ENCODE measurements at places on chromosomes 3 and 15. TPM values are rescaled to one million over a fixed set of nuclear protein-coding genes. Genes with fewer than 3 reads are reported as not detected.

- DNase-seq, result no peak
Measured at GRCh38 chr15:101225658-101226057, 26.2 kb downstream of the CHSY1 start.

DNA sequence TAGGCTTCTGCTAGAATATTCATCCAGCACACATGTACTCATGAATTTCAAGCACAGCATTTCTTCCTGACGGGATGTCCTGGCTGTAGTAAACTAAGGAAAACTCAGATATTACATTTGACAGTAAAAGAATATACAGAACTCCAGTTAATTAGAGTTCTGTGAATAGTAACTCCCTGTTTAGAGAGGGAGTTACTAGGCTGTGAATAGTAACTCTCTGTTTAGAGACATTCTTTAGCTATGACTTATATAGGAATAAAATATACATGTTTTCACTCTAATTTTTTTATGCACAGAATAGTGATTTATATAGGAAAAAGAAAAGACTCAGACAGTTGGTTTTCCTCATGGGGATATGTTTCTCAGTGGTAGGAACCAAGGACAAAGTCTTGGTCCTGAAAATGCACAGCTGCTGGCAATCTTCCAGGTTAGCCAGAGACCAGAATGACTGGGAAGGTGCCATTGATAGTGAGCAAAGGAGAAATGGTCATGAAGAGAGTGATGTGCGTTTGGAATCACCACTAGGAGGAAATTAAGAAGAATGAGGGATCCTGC lies 480.7 kb upstream of the THBS1 start:
- no peak for DNase-seq

- DNase-seq, result no peak
Measured at GRCh38 chr3:114351822-114352145, 58.0 kb downstream of the TIGIT start.

GRCh38 chr3:171248426-171249111 lies 211.6 kb downstream of the TNIK start:
- no peak for DNase-seq

DNA sequence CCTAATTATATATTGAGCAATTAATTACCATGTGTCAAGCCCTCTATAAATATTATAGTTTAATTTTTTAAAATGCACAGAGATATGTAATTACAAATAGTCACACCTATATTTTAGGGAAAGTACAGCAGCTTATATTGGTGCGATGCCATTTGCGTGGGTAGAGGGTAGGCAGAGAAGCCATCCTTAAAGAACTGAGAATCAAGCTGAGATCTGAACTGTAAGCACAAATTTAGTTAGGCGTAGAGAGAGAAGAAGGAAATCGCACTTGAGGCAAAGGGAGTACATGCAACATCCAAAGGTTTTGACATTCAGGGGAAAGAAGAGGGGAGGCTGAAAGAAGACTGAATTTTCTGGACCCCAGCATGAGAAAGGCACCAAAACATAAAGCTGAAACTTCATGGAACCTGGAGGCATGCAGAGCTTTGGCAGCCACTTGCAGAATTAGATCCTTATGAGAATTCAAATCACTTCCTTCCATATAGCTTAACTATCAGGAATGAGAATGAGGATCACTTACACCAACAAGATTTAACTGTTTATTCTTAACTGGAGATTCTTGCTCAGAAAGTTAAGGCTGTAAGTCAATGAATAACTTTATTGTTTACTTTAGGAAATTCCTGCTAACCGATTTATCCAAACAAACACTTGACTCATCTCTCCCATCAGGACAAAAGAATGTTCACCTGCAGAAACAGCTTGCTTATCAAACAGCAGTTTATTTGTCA lies 114.3 kb downstream of the TGFBR2 start:
- DNase-seq, result no peak

- DNase-seq, result no peak
Measured at GRCh38 chr15:87680208-87680607, 576.3 kb downstream of the NTRK3 start.

DNA sequence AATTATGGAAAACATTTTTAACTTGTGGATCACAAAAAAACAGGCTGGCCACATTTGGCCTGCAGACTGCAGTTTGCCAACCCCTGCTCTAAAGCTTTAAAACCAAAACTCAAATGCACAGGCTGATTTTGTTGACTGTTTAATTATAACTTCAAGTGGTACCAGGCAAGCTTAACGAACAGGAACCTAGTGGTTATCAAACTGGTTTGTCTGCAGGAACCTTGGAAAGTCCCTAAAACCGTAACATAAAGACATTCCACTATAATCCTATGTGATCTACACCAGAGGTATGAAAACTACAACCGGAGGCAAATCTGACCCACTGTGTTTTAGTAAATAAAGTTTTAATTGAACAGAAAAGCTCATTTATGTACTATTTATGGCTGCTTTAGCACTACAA lies 52.4 kb downstream of the TBL1XR1 start:
- no peak for DNase-seq

- no peak for DNase-seq
Measured at GRCh38 chr3:52896613-52897012, 735 bp downstream of the STIMATE start.

DNA sequence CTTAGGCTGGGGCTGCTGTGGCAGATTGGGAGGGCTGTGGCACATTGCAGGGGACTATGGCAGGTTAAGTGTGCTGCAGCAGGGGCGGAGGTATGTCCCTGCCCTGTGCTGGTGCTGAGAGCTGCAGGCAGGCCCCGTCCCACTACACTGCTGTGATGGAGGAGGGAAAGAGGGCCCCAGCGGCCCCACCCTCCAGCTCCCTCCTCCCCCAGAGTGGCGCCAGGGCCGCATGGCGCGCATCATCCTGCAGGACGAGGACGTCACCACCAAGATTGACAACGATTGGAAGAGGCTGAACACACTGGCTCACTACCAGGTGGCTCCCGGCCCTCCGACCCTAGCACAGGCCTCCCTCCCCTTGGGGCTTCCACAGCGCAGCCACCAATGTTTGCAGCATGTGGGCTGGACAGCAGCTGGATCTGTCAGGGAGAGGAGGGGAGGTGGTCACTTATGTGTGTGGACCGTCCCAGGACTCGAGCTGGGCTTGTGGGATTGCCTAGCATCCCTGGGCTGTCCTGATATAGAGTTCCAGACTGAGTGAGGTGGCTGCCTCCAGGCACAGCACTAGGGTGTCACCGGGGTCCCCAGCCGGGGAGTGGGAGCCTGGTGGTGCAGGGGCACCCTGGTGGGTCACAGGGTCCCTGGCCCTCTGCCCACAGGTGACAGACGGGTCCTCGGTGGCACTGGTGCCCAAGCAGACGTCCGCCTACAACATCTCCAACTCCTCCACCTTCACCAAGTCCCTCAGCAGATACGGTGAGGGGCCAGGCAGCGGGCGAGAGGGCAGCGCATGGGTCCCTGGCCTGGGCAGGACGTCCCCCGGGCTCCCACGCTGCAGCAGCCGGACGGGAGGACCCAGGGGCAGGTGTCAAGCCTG lies 46.1 kb downstream of the PLXNA1 start:
- DNase-seq, result no peak

DNA sequence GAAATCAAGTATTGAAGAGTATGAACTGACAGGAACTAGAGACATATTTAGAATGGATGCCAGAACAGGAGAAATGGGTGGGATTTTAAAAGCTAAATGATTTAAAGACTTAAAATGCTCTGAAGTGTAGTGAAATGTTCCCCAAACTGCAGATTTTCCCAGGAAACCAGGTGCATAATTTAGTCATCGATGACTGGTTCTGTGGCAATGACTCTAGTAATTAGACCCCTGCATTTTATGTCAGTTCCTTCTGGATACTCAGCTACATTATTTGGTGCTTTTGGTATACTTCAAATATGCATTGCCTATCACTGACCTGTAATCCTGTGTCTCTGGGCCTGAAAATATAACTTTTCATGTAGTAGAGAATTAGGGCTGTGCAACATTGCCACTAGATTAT lies 16.8 kb downstream of the AGTR1 start:
- no peak for DNase-seq

DNA sequence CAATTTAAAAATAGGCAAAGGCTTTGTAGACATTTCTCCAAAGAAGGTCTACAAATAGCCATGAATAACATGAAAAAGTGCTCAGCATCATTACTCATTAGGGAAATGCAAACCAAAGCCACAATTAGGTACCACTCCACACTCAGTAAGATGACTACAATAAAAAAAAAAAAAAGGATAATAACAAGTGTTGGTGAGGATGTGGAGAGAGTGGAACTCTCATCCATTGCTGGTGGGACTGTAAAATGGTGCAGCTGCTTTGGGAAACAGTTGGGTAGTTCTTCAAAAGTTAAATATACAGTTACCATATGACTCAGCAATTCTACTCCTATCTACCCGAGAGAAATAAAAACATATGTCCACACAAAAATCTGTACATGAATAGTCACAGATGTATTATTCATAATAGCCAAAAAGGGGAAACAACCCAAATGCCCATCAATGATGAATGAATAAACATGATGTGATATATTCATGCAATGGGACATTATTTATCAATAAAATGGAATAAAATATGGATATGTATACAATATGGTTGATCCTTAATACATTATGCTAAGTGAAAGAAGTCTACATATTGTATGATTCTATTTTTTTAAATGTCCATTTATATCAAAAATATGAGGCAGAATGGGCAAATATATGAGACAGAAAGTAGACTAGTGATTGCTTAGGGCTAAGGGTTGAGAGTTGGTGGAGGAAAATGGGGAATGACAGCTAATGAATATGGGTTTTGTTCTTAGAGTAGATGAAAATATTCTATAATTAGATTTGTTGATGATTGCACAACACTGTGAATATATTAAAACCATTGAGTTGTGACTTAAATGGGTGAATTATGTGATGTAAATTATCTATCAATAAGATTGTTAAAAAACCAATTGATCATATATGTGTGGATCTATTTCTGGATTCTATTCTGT lies 66.1 kb upstream of the SMAD3 start:
- no peak for DNase-seq

- DNase-seq, result no peak
Measured at GRCh38 chr3:23867400-23867799, 49.4 kb downstream of the NKIRAS1 start.

DNA sequence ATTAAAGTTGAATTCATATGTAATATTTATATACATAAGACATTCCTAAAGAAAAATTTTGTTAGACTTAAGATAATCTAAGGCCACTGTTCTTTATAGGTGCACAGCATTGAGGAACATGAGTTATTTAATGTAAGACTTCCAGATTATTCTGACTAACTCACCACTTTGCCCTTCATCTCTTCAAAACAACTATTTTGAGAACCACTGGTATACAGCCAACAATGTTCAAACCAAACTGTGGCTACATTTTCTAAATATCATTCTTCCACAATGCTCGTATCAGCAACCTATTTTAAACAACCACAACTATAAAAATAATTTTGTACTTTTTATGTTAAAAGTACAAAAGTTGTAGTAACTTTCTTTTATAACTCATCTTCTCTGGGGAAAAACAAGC lies 199.8 kb upstream of the ALCAM start:
- DNase-seq, result no peak

DNA sequence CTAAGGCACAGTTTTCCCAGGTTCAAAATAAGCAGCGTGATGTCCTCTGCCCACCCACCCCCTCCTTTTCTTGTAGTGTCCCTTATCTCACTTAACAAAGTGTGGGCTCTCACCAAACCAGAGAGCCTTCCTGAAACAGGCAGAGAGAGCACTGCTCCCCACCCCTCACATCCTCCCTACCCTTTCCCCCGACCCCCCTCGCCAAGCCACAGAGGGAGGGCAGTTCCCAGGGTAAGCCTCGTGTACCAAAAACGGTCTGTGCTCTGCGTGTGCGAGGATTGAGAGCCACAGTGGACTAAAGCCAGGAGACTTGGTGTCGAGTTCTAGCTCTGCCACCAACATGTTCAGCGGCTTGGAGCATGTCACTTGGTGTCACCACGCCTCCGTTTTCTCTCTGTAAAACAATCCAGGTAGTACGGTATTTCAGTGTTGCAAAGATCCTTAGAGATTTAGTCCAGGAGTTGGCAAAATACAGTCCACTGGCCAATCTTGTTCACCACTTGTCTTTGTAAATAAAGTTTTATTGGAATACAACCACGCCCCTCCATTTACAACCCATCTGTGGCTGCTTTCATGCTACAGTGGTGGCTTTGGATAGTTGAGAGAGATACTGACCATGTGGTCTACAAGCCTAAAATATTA lies 249.9 kb downstream of the OPA1 start:
- no peak for DNase-seq

- DNase-seq, result no peak
Measured at GRCh38 chr3:131831608-131832007, 203.2 kb downstream of the CPNE4 start.

DNA sequence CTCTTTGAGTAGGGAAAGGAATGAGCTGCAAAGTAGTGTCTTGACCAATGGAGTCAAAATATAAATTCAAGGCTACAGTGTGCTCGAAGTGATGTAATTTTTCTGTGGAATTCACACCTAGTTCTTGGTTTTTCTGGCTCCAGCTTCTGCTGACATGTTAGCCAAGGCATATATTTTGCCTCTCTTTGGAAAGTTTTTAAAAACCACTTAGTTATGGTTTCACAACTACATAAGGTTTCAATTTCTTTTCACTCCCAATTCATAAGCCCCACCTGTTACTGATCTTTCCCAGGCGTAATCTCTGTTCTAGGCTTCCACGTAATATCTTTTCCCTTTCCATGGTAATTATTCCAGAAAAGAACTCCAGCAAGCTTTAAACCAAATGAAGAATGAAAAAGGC lies 46.9 kb downstream of the GADL1 start:
- DNase-seq, result no peak

DNA sequence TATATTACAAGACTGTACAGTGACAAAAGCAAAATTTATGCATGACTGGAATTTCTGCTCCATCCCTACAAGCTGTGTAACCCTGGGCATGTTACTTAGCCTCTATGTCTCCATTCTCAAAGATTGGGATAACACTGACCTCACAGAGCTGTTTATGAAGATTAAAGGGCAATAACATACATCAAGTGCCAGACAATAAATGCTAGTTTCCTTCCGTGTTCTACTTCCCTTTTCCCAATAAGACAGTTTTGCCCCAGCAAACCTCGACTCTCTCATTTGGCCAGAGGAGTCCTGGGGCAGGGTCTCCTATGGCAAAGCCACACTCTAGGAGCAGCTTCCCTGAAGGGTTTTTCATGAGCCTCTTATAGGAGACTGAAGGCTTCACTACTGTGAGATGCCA lies 7.5 kb downstream of the HEXA start:
- no peak for DNase-seq

GRCh38 chr15:100134089-100134583 lies 207.6 kb downstream of the ADAMTS17 start:
- DNase-seq, result no peak

The CFAP100 gene
- total RNA-seq, result not detected

The LRRC3B gene
- 0.78 TPM for total RNA-seq

The TMEM42 gene
- total RNA-seq, result 10.6 TPM

The ST8SIA2 gene
- total RNA-seq, result not detected

The FETUB gene
- total RNA-seq, result not detected

The RNF168 gene
- 34.9 TPM for total RNA-seq

The NEK11 gene
- total RNA-seq, result 5.9 TPM

The DGKG gene
- 37.1 TPM for total RNA-seq

The ACAD9 gene
- 30.7 TPM for total RNA-seq

The FAM227B gene
- total RNA-seq, result 4.2 TPM

The LDHAL6B gene
- not detected for total RNA-seq

The ARHGEF26 gene
- total RNA-seq, result 16.4 TPM

The TMEM212 gene
- total RNA-seq, result not detected
